ENCODE measurements at places on chromosomes 2 and 18. TPM values are rescaled to one million over a fixed set of nuclear protein-coding genes. Genes with fewer than 3 reads are reported as not detected.

DNA sequence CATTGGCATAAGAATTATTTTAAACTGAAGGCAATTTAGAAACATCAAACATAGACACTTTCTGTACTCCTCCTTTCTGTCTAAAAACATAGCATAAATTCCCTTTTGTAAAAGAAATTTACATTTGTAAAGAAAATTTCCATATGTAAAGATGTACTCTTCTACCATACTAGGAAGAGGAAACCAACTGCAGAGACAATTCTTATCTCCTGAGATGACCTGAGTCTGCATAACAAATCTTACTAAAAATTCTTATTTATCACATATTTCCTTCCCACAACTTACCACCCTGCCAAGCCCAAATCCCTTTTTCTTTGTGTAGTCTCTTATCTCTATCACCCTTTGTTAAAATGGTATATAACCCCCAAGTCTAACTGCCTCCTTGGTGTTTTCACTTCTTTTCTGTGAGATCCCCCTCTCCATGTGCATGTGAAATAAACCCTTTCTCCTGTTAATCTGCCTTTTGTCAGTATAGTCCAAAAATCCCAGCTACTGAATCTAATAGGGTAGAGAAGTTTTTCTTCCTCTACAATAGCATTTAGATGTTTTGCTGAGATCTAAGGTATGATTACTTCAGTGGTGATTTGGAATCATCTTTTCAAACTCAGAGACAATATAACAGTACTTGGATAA is 81.0 kb downstream of the CHN1 start:
- DNase-seq, result no peak

GRCh38 chr2:9667826-9668225 is 37.0 kb upstream of the YWHAQ start:
- no peak for DNase-seq

GRCh38 chr2:233794128-233794658 is 16.1 kb downstream of the MROH2A start:
- peak; percentile 82 for DNase-seq

DNA sequence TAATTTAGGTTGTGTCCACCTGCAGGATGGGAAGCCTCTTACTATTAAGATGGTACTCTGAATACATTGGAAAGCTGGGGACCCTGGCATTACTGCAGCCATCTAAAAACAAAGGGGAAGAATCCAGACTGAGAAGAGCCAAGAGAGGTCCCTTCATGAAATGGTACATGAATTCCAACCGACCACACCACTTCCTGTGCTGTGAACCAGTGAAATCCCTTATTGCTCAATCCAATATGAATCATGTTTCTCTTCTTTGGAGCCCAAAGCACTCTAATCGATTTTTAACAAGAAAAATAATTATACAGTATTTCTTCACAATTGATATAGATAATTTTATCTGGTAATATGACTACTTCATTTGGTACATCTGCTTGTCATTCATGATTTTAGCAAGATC is 479.7 kb upstream of the RAB6C start:
- DNase-seq, result no peak

DNA sequence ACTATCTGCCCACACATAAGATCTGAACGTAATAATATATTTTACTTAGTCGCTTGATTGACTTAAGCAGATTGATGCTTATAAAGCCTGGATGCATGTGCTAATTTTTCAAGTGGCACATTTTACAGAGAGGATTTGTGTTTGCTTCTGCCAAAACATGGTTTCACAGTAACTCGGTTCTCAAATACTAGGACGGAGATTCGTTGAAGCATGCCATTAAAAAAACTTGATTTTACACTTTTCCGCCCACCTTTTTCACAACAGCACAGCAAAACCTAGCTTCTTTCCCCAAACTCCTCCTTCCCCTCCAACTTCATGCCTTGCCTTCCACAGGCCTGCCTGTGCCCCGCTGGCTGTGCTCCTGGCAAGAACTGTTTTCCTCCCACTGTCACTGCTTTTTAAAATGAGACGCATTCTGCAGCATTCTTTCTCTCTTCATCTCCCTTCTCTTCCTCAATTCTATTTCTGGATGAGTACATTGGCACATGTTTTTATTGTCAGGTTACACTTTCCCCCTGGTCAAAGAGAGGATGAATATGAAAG is 55.1 kb upstream of the LMAN1 start:
- no peak for DNase-seq

- no peak for DNase-seq
These were observed 12.3 kb upstream of the AGXT start for GRCh38 chr2:240856151-240856980.

DNA sequence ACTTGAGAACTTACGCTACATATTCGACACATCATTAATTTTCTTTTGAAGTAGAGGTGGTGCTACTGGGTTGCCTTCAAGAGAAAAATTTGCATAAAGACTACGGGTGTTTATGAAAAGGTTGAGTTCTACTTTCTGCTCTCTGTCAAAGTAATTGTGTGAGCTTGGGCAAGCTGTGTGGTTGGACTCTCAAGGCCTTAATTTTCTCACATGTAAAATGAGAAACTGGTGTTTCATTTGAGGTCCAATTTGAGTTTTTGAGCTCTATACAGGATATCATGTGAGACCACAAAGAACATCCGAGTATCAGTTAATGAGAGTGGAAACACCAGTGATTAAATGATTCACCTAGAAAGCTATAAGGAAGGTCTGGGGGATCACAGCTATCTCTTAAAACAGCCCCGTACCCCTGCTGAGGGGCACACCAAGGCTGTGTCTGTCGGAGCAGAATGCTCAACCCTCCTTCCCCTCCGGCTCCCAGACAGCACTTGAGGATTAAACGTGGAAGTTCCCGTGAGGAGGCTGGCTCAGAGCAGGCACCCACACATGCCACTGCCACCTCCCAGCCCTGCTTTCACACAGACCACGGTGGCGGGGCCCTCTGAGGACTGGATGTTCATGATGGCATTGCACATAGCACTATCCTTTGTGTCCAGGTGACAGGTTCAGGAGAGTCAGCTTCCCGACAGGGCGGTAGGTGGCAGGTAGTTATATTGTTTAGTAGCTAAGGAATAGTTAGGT is 191.8 kb downstream of the RNF144A start:
- DNase-seq, result no peak

The CTAGE1 gene
- not detected for total RNA-seq

The SCG2 gene
- total RNA-seq, result 0.19 TPM

The IL37 gene
- total RNA-seq, result not detected

The TBR1 gene
- not detected for total RNA-seq

DNA sequence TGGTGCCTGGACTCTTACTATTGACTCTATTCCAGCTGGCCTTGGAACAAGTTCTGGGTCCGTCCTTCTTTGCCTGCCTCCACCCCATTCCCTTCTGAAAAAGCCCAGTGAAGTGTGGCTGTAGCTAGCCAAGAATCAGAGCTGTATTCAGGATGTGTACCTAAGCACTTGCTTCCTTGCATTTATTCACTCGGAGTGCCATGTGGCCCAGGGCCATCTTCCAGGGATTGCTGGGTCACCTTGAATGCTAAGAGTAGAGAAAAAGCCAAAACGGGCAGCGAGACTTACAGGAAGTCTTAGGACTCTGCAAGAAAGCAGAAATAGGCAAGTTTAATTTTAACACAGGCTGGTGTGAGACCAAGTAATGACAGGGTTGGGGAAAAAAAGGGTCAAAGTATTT is 4.1 kb downstream of the ITGA6 start:
- no peak for DNase-seq

The SLC9A4 gene
- not detected for total RNA-seq

The LCT gene
- 0.77 TPM for total RNA-seq

- DNase-seq, result no peak
These were observed 154.8 kb downstream of the RNF144A start for GRCh38 chr2:7071916-7072556.

All from mesenteric fat pad (tissue), 1 donor.